ENCODE measurements at places on chromosomes 6 and 20.

- no peak for DNase-seq
Measured at GRCh38 chr6:43826730-43827129, 56.7 kb downstream of the VEGFA start.

GRCh38 chr6:163965426-163966348 is 551.2 kb downstream of the QKI start:
- DNase-seq: no peak

GRCh38 chr6:113009682-113010081 is 662.6 kb downstream of the RFPL4B start:
- no peak for DNase-seq

DNA sequence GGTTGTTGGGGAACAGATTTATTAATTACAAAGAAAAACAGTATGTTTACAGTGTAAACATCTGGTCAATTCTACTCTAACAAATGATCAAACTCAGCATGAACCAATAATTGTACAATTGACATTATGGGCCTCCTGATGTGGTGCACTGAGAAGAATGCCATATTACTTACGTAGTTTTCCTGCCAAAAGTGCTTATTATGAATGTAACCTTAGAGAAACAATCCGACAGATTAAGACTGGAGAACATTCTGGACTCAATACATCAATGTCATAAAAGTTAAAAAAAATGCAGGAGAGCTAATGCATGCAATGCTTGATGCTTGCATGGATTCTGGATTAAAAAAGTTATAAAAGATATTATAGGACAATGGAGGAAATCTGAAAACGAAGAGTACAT is 69.0 kb downstream of the LYRM4 start:
- DNase-seq: no peak

- DNase-seq: no peak
Measured at GRCh38 chr6:88680654-88681053, 282.8 kb downstream of the RNGTT start.

DNA sequence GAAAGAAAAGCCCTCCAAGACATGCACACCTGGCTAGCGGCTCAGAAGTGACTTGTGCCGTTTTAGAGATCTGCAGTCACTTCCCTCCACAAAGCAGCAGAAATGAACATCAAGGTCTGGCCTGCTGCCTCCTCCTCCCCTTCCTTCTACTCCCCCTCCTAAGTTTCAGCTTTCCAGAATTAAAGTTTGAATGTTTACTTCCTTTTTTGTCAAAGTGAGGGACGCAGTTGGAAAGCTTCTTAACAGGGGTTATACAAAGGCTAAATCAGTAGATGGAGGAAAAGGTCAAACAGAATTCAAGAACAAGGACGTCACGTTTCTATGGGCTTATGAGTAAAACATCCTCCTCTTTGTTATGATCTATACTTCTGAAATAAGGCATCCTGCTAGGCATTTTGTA is 227.7 kb downstream of the SLC35F1 start:
- DNase-seq: no peak

GRCh38 chr6:5956939-5957338 is 49.8 kb downstream of the NRN1 start:
- DNase-seq: no peak

GRCh38 chr6:5205035-5205507 is 55.7 kb downstream of the LYRM4 start:
- no peak for DNase-seq

DNA sequence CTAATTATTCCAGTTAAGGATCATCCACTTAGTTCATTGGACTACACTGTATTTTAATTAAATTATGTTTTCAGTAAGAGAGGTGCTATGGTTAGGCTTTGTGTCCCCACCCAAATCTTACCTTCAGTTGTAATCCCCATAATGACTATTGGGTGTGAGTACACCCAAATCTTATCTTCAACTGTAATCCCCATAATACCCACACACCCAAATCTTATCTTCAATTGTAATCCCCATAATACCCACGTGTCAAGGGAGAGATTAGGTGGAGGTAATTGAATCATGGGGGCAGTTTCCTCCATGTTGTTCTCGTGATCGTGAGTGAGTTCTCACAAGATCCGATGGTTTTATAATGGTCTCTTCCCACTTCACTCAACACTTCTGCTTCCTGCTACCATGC is 208.0 kb upstream of the PHACTR1 start:
- no peak for DNase-seq

DNA sequence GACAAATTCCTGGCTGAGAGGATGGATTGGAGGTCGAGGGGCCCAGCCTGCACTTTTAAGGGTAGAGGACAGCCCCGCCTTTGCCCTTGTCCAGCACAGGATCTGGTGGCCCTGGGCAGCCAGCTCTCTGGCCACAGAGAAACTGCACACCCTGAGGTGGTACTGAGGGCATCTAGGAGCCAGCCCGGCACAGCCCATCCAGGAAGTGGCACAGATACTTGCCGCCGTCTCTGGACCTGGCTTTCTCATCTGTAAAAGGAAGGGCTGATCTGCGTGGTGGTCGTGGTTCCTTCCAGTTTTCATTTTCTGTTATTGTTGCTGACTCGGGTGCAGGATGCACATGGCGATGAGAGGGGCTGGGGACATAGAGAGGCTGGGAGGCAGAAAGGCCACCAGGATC is 16.0 kb upstream of the SLC22A7 start:
- DNase-seq: no peak

DNA sequence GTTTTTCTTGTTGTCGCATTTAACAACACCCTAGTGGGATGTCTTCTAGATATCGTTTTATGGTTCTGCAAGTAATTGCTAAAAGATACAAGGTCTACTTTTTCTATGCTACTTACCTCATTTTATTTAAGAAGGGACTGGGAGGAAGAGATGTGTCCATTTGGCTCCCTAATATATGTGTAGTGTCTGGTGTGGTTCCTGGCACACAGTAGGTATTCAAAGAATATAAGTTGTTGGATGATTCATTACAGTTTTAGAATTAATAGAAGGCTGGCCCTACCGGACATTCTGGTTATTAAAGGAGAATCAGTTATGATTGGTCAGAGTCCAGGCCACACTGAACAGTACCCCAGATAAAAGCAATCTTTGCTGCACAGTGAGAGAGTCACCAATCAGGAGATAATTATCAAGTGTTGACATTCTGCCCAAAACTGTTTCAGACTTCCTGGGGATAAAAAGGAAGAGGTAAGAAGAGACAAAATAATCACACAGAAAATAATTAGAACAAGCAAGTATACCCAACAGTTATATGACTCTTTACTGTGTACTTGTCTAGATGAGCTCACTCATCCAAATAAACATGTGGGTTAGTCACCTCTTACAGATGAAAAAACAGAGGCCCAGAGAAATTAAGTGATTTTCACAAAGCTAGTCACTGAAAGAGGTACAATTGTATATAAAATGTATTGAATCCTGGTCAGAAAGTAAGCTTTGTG is 7.0 kb downstream of the TMEM244 start:
- no peak for DNase-seq

DNA sequence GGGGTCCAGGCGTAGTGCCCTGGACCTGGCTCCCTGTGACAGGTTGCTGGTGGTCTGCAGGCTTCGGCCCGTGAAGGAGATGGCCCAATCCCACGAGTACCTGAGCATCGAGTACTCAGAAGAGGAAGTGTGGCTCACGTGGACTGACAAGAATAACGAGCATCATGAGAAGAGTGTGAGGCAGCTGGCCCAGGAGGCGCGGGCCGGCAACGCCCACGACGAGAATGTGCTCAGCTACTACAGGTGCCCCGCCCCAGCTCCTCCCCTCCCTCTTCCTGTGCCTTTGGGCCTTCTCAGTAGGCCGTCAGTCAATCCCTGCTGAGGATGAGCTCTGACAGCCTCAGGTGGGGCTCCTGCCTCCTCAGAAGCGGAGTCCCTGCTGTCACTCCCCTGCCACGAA is 42.6 kb downstream of the UQCC2 start:
- DNase-seq: no peak

DNA sequence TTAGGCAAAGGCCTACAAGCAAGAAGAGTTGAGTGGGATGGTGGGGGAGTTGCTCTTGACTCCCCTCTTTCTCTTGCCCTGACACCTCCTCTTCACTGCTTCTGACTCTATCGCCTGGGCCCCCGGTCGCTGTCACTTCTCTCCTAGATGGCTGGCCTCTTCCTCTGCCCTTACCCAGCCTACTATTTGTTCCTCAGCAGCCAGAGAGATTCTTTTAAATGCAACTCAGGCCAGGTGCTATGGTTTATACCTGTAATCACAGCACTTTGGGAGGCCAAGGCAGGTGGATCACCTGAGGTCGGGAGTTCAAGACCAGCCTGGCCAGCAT is 4.3 kb upstream of the PDYN start:
- no peak for DNase-seq

DNA sequence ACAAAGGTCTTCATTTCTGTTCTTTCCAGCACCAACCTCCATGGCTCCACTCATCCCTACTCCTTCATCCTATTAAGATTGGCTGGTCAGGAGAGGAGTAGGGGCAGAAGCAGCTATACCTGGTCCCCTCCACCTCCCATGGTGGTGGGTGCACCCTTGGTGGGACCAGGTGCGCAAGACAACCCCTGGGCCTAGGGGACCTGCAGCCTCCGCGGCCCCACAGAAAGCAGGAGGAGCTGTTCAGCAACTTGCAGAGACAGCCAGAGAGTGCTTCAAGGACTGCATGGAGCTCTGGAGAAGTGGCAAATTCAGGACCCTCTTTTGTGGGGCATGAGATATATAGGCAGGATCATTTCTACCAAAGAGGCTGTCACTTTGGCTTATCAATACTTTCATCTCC is 9.8 kb downstream of the ULBP2 start:
- DNase-seq: no peak

DNA sequence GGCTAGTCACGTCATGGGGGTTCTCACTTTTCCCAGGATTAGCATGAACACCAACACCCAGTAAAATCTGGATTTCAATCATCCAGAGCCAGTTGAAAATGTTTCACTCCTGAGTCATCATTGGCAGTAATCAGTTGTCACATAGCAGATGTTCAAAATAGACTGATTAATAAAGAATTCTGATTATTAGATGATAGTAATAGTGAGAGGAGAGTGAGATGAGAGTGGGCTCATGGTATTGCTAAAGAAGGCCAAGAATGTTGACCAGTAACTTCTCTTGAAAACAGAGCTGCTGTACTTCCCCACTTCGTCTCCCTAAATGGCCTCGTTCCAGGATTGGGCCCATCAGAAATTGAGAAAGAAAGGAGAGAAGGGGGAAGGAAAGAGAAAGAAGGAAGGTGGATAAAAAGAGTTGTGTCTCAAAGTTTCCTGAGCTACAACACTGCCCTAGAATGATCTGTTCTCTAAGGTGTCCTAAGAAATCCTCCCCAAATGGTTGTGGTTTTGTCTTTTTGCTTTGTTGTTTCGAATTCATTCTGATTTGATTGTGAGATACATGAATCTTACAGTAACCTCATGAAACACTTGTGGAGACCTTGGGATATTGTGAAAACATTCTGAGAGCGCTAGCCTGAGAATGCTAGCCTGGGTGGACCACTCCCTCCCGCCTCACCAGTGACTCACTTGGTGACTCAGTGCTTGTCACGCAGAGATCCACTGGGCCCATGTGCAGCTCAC is 502.2 kb upstream of the JARID2 start:
- no peak for DNase-seq

DNA sequence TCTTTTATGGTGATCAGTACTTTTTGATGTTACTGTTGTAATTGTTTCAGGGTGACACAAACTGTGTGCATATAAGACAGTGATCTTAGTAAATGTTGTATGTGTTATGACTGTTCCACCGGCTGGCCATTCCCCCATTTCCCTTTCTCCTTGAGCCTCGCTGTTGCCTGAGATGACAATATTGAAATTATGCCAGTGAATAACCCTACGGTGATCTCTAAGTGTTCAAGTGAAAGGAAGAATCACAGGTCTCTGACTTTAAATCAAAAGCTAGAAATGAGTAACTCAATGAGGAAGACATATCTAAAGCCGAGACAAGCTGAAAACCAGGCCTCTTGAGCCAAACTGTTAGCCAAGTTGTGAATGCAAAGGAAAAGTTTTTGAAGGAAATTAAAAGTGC is 32.3 kb downstream of the TULP4 start:
- no peak for DNase-seq

- DNase-seq: no peak
Measured at GRCh38 chr6:63804381-63804956, 168.9 kb downstream of the PHF3 start.

GRCh38 chr20:35947489-35947888 is 6.8 kb downstream of the SCAND1 start:
- no peak for DNase-seq

DNA sequence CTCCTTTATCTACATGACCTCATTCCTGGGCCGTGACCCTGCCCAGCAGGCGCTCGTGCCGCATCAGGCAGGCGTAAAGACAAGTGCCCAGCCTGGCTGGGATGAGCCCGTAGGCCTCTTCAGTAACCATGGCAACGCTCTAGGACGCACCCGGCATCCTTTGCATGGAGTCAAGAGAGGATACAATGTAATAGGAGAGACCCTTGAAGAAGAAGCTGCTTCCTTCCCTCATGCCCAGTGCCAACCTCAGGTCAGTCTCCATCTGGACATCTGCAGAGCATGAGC is 5.0 kb upstream of the LSM14B start:
- no peak for DNase-seq

DNA sequence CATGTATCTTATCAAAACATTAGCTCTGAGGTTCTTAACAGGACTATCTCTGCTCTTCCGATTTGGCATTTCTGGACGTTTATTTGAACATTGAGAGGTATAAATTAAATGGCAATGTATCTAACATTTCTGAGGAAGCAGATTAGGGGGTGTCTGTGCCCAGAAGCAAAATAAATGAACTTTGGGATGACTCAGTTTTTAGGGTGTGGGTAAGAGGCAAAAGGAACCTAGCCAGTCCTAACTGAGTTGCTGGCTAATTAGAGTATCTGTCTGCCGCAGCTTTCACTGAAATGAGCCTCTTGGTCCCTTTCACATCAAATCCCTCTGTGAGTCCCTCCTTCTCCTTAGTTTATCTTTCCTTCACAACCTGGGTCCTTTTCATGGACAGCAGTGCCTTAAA is 1.1 kb downstream of the RNF144B start:
- no peak for DNase-seq

DNA sequence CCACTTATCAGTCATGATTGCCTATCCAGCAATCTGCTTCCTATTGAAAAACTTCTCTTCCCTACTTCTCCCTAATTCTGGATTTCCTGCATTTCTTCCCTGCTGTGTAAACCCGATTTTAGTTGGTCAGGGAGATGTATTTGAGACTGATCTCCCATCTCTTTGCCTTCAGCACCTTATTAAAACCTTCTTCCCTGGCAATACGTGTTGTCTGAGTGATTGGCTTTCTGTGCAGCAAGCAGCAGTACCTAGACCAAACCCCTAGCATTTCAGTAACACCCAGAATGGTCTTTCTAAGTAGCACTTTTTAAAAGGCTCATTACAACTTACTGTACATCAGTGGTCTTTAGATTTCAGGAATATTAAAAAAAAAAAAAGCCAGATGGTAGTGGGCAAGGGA is 99.1 kb upstream of the PDE10A start:
- no peak for DNase-seq

DNA sequence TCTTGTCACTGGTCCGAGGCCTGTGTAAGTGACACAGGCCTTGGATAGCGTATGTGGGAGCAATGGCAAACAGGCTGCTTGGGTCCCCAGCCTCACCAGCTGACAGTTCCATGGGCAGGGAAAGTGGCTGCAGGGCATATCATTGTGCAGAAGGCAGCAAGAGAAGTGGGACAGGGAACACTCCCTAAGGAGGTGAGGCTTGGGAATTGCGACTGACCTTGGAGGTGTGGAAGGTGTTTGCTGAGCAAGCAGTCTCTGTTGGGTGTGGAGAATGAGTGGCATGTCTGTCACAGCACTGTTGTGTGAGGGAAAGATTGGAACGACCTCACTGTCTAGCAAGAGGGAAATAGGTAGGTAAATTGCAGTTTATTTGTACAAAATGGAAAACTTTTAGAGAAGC is 16.8 kb downstream of the POFUT1 start:
- DNase-seq: no peak

- DNase-seq: no peak
Measured at GRCh38 chr6:47149554-47149953, 107.4 kb upstream of the ADGRF1 start.

Data from iPS DF 19.7 (cell line).